ENCODE measurements at places on chromosomes 6 and 20.

- no peak for DNase-seq
Measured at GRCh38 chr6:47098570-47098993, 56.5 kb upstream of the ADGRF1 start.

DNA sequence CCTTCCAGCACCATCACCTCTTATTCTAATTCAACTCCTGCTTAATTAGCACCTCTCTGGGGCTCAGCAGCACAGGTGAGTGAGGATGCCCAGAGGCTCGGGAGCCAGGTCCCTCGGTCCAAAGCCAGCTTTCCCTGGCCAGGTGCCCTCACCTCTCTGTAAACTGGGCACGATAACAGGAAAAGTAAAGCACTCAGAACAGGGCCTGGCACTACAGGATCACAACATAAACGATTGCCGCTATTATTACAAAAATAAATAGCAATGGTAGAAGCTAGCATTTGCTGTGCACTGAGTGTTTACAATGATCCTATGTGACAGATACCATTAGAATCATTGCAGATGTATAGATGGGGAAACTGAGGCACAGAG is 2.6 kb downstream of the BPIFB2 start:
- DNase-seq = no peak

GRCh38 chr20:18588574-18588933 is 700 bp downstream of the DTD1 start:
- DNase-seq = no peak

GRCh38 chr20:34632870-34633452 is 43.9 kb downstream of the PIGU start:
- DNase-seq = no peak

GRCh38 chr6:14109411-14109826 is 8.2 kb upstream of the CD83 start:
- no peak for DNase-seq

DNA sequence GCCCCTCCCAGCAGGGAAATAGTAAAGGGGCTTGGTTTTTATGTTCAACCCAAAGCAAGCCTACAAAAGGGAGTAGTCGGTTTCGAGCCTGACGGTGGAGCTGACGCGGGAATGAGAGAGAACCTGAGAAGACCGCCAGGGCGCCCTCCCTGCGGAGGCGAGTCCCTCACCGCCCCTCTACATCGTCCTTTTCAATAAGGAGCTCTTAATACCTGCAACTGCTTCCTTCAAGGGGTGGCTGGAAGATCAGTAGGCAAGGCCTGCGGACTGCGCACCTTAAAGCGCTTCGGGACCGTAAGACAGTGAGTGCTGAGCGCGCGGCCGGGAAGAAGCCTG is 709 bp upstream of the ZNF76 start:
- DNase-seq = peak; percentile 57

- no peak for DNase-seq
Measured at GRCh38 chr6:5744497-5744896, 262.2 kb downstream of the NRN1 start.

GRCh38 chr6:12395898-12396297 is 105.7 kb downstream of the EDN1 start:
- no peak for DNase-seq

DNA sequence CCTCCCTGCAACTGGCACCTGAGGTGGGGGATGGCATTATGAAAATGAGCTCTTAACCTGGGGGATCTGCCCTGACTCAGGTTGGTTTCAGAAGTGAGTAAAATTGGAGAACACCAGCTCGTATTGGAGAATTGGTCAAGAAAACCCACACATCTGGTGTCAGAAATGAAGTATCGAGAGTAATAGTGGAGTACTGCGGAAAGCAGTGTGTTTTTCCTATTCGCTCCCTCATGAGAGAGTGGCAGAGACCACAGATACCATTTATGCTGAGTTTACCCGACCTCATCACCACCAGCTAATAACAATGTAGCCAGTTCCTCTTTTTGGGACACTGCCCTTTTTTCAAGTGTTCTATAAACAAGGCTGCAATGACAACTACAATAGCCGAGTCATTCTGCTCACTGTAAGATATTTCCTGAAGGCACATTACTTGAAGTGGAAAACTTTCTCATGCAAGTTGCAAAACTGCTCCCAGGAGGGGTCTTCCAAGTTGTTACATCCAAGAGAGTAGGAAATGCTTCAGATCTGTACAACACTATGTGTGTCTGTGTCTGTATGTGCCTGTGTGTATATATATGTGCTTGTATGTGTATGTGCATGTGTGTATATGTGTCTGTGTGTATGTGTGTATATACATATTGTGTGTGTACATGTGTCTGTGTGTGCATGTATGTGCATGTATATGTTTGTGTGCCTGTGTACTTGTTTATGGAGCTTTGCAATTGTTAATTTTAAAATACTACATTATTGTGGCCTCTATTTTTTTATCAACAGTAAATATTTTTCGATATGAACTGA is 106.0 kb upstream of the CST7 start:
- peak; percentile 61 for DNase-seq

GRCh38 chr20:47353692-47354463 is 2.6 kb downstream of the ZMYND8 start:
- no peak for DNase-seq

GRCh38 chr20:51966296-51966971 is 164.1 kb upstream of the SALL4 start:
- DNase-seq = peak; percentile 50

DNA sequence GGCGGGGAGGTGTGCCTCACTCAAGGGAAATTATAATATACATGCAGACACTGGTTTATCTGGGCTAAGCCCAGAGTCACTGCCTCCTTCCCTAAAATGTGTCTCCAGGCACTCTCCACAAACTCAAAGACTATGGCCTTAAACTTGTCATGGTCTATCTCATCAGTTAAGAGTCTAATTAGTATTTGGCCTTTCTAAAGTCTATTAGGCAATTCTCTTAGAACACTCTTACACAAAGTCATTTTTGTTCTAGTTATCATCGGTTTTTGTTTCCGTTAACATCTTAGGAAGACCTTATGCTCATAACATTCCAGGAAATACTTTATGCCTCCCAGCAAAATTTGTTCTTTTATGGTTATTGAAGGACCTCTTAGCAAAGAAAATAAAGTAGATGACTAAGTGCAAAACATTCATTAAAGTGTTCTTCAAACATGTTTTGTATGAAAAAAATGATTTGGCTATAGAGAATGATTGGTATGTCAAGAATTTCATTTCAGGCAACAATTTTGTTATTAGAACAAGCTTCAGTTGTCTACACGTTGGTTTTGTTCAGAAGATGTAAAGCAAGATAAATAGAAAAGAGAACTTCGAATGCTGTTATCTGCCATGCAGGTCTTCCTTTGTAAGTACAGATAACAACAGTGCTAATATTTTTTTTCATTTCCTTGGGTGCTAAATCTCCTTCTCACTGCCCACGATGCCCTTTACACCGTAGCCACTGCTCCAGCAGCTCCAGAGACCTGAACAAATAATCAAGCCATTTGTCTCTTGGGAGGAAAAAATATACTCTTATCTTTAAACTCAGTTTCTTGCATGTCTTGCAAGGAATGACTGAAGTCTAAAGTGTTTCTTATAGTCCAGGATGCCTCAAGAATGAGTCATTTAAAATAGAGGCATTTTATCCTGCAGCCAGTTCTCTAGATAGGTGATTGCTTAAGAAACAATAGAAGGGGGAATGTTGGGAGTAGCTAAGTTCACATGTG is 170.4 kb downstream of the HTR1B start:
- no peak for DNase-seq

- no peak for DNase-seq
Measured at GRCh38 chr6:36109092-36109491, 21.2 kb upstream of the MAPK13 start.

- no peak for DNase-seq
Measured at GRCh38 chr6:126195625-126196236, 144.2 kb upstream of the CENPW start.

- DNase-seq = no peak
Measured at GRCh38 chr6:44642870-44643522, 255.5 kb downstream of the CDC5L start.

DNA sequence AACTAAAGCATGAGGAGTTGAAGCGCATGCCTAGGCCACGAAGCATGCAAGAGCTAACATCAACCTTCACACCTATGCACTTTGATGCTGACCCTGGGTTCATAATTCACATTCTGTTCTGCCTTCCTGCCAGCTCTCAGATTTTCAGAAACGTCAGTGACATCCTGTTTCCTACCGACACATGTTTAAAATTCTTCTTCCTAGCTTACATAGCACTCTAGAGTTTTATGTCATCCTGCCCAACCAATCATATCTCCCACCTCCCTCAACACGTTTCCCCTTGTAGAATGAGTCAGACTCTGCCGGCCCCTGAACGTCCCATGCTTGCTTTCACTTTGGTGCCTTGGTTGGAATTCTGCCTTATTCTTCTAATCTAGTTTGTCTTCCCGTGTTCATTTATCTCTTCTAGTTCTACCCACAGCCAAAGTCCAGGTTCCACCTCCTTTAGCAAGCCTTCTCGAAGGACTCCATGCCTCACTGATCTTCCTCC is 97.2 kb upstream of the MAP7 start:
- peak; percentile 35 for DNase-seq

GRCh38 chr6:170516783-170517616 is 36.1 kb downstream of the PSMB1 start:
- peak; percentile 39 for DNase-seq

- DNase-seq = no peak
Measured at GRCh38 chr6:137768935-137769334, 98.1 kb upstream of the TNFAIP3 start.

- DNase-seq = no peak
Measured at GRCh38 chr6:79145301-79145700, 67.2 kb upstream of the PHIP start.

DNA sequence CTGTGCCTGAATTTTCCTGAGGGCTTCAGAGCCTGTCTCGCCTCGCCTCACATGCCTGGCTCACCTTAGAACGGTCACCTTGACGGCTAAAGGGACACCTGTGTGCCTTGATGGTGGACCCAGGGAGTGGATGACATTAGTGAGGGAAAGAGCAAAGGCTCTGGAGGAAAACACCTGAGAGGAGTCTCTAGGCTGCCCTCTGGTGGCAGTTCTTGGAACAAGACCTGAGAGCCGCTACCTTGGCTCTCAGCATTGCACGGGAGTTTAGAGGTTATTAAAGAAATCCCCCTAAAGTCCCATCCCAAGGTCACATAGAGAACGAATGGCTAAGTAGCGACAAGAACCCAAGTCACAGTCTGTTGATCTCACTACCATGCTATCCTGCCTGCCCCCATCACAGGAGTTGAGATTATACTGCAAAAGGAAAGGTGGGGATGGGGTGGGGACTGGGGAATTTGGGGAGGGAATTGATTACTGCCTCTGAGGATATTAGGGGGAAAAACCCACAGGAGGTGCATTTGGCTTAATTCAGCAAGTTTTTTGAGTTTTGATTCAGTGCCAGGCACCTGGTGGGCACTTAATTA is 7.9 kb upstream of the CDSN start:
- DNase-seq = peak; percentile 81

- DNase-seq = no peak
Measured at GRCh38 chr20:10495173-10495572, 60.1 kb downstream of the SLX4IP start.

GRCh38 chr20:44542890-44543289 is 21.0 kb upstream of the SERINC3 start:
- DNase-seq = no peak

- no peak for DNase-seq
Measured at GRCh38 chr20:13231031-13231752, 10.1 kb downstream of the ISM1 start.

GRCh38 chr20:33685328-33686099 is 671 bp downstream of the E2F1 start:
- DNase-seq = peak; percentile 78

DNA sequence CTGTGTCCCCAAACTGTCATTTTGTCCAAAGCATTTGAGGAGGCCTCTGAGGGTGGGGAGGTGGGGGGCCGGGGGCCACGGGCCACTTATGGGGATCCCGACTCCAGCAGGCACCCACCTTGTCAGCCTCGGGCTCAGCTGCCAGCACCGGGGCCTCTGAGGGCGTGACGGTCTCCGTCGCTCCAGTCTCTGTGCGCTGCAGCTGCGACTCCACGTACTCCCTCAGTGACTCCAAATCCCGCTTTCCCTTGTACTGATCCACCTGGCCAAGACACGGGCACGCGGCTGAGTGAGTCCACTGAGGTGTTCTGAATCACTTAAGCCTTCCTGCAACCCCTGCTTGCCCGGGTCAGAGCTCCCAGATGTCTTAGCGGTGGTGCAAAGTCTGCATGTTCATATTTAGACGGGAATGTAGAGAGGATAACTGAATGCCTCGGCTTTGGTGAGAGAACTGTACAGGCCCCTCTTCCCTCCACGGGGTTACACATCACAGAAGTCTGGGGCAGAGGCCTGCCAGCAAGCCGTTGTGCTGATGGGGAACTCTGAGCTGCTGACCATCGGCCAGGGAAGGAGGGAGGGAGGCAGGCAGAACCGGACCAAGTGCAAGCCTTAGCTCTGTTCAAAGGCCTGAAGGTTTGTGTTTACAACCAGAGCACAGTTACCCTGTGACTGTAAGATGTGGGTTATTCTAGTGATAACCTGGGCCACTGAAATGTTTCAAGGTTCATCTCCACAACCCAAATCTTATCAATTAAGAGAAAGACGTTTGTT is 21.8 kb downstream of the TXNDC5 start:
- no peak for DNase-seq

GRCh38 chr6:4512051-4512471 is 264.1 kb upstream of the CDYL start:
- DNase-seq = no peak

DNA sequence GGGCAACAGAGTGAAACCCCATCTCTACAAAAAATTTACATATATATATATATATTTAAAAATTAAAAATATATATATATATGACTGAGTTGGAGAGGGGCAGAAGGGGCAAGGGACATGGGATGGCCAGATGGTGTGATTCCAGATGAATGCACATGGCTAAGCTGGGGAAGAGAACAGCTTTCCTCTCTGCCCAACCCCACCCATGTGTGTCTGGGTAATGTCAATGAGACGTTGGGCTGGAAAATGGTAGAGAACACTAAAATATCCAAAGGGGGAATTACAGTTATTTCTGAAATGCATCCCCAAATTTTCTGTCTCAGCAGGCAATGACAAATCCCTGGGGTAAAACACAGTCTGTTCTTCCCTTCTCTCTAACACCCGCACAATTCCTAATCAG is 31.2 kb upstream of the CCND3 start:
- no peak for DNase-seq

Data from GM10248 (cell line).